A549 treated with RU486 at 1 μM for 4 hours (cell line): ENCODE measurements at places on chromosomes 4 and X. TPM values are rescaled to one million over a fixed set of nuclear protein-coding genes. Genes with fewer than 3 reads are reported as not detected.

Gene HPRT1
- total RNA-seq, result 70.7 to 134 TPM (median 105 TPM) in 5 replicates

Gene RAI2
- total RNA-seq, result 0.07 to 0.53 TPM (median 0.22 TPM) in 5 replicates

Gene MAGEA12
- total RNA-seq, result 0.08 to 0.20 TPM (median 0.13 TPM) in 4 of 5 replicates, not detected in the other

Gene UGT2B28
- not detected in 5 replicates for total RNA-seq

Gene QRFPR
- 0.13 TPM in 1 of 5 replicates, not detected in the others for total RNA-seq

Gene NDST3
- total RNA-seq, result not detected in 5 replicates

Gene SPANXN4
- total RNA-seq, result not detected in 5 replicates

Gene ZNF732
- not detected in 5 replicates for total RNA-seq

Gene PABPC1L2B
- not detected in 5 replicates for total RNA-seq

Gene PGK1
- 557 to 612 TPM (median 577 TPM) in 5 replicates for total RNA-seq

Gene STOX2
- 1.9 to 3.5 TPM (median 2.8 TPM) in 5 replicates for total RNA-seq

Gene HAND2
- 0.29 to 0.92 TPM (median 0.42 TPM) in 5 replicates for total RNA-seq

Gene TAF7L
- 0.06 to 0.24 TPM (median 0.22 TPM) in 3 of 5 replicates, not detected in the others for total RNA-seq

Gene GAGE13
- not detected in 5 replicates for total RNA-seq

Gene DMP1
- total RNA-seq, result not detected in 5 replicates

Gene SUPT20HL1
- total RNA-seq, result not detected in 5 replicates

Gene GAGE12J
- total RNA-seq, result not detected in 5 replicates

Gene GPRASP1
- 0.15 to 0.32 TPM (median 0.30 TPM) in 5 replicates for total RNA-seq

Gene CNGA2
- total RNA-seq, result not detected in 5 replicates

Gene RNF175
- total RNA-seq, result not detected in 5 replicates

Gene GDPD2
- total RNA-seq, result 0.06 TPM in 1 of 5 replicates, not detected in the others

Gene RTL5
- 1.9 to 2.9 TPM (median 2.4 TPM) in 5 replicates for total RNA-seq
